ENCODE measurements at places on chromosomes 7 and 10.

GRCh38 chr7:144834641-144835144, 1.2 kb downstream of the TPK1 start:
- peak; percentile 30 for DNase-seq

- DNase-seq, result no peak
Observed at GRCh38 chr10:78327778-78328591, 294.3 kb downstream of the RPS24 start.

DNA sequence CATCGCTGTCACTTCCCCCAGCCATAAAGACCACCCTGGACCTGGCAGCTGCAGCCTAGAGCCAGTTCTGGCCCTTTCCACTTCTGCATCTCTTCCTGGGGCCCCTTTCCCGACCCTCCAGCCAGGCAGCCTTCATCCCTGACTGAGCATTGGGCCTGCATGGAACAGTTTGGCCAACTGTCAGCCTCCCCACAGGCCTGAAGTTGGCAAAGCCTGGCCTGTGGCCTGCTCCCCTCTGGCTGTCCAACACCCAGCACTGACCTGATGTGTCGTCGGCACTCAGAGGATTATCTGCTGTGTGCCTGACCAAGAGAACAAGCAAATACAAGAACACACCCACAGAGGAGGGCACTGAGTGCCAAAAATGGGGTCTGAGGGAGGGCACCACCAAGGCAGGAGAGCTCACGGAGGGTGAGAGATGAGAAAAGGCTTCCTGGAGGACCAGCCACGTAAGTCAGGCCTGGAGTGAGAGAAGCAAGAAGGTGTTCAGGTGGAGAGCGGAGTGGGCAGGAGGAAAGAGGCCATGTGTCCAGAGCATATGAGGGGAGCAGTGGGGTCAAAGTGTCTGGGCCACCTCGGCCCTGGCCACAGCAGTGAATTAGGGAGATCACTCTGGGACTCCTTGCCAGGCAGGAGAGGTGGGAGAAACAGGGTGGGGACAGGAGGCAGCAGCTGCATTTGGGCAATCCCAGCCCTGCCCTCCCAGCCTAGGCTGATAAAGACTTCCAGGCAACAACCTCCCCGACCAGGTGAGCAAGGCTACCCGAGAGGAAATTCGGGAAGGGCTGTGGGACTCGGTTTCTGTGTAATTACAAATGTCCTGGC, 4.5 kb downstream of the GPRIN2 start:
- no peak for DNase-seq

- DNase-seq, result no peak
Observed at GRCh38 chr7:151388007-151388297, 21.9 kb downstream of the WDR86 start.

DNA sequence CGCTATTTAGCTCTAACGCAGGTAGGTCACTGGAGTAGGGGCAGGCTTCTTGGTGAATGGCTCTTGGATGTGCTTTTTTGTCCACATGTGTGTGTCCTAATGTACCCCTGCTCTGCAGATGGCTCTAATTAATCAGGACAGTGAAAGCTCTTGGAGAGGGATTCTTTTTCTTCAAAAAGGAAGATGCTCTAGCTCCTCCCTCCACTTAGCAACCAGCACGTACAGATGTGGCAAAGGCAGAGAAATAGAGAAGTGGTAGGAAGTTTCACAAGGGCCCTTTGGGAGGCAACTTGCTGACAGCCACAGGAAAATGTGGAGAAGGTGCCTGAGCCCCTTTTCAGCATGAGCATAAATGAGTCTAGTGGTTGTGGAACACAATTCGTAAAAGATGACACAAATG, 221.7 kb downstream of the PLXNA4 start:
- DNase-seq, result no peak

GRCh38 chr7:19146699-19147098, 1.5 kb upstream of the FERD3L start:
- DNase-seq, result no peak

DNA sequence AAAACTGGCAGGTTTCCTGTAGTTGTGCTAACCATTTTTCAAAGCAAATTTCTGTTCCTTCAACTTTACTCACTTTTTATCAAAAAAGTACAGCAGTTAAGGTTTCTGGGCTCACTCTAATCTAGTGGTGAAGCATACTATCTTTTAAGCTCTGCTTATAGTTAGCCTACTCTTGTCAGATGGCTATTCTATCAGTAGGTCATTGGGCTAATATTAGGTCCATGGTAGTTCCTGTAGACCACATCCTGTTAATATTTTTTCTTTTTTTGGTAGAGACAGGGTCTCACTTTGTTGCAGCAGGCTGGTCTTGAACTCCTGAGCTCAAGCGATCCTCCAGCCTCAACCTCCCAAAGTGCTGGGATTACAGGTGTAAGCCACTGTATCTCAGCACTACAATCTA, 27.9 kb upstream of the NRCAM start:
- DNase-seq, result no peak

GRCh38 chr10:117996709-117997108, 50.0 kb downstream of the RAB11FIP2 start:
- no peak for DNase-seq

GRCh38 chr7:27200761-27201579, 1.1 kb upstream of the HOXA13 start:
- no peak for DNase-seq

- DNase-seq, result no peak
Observed at GRCh38 chr10:101047268-101047667, 14.5 kb upstream of the KAZALD1 start.

- DNase-seq, result no peak
Observed at GRCh38 chr10:51521605-51522004, 177.8 kb downstream of the CSTF2T start.

DNA sequence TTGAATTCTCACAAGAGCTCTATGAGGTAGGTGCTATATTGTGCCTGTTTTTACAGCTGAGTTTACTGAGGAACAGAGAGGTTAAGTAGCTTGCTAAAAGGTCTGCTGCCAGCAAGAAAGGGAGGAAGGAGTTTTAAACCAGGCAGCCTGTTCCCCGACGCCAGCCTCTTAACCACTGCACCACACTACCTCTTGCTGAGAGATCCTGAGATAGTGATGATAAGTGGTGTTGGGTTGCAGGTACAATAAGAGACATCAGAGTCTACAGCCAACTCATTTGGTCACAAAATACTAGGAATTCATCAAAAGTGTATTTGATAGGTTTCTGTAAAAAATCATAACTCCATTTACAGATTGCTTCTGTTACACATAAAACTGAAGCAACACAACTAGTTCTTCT, 8.0 kb downstream of the CCDC71L start:
- no peak for DNase-seq

DNA sequence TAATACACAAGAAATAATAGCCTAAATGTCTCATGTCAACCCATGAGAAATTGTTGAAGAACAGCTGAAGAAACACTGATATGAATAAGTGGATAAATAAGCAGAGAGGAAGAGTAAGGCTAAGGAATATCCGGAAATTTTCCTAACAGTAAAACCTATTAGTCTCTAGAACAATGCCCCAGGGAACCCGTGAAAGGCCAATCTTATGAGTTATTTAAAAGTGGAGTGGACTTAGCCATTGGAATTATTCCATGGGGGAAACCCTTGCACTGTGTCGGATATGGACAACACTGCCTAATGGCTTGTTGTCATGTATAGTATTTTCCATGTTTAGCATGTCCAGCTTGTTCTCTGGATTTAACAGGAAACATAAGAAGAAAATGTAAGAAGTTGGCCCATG, 217.2 kb upstream of the PLXNA4 start:
- no peak for DNase-seq

GRCh38 chr10:54284526-54285193, 516.4 kb downstream of the PCDH15 start:
- no peak for DNase-seq

DNA sequence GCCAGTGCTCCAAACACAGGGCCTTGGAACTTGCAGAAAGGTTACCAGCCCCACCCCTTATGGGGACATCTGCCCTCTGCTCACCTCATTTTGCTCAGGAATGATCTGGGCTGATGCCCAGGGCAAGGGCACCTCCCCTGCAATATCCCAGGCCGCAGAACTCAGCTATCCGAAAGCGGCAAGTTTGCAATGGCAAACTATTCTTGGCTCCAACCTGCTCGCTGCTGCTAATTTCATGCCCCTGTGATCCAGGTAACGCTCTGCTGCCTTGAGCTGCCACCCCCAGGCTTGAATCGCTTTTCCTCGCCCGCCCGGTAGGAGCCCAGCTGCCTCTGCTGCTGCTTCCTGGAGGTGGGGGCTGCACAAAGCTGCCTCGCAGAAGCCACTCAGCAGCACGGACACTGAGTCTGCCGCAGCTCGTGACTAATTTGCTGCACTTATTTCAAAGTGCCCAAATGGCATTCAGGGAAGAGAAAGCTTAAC, 18.2 kb downstream of the SLC29A3 start:
- DNase-seq, result no peak

GRCh38 chr7:134532180-134532953, 5.0 kb downstream of the AKR1B10 start:
- no peak for DNase-seq

GRCh38 chr7:48481235-48481634, 310.0 kb downstream of the ABCA13 start:
- no peak for DNase-seq

DNA sequence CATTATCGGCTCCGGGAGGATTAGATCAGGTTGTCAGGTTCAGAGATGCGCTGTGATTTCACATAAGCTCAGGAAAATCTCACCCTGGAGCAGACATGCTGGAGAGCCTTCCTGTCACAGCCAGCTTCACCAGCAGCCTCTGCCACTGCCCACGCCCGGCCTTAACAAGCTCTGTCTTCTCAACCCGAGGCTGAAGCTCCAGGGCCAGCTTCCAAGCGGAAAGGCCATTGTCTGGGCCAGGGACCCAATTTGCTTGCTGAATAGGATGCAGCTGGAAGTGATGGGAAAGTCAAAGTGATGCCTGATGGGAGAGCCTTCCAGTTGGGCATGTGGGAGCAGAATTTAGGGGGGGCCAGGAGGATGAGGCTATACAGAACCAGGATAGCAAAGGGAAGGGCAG, 36.3 kb downstream of the C10orf105 start:
- DNase-seq, result no peak

- DNase-seq, result no peak
Observed at GRCh38 chr7:36794689-36795088, 70.4 kb upstream of the AOAH start.

- no peak for DNase-seq
Observed at GRCh38 chr10:89600041-89600440, 45.0 kb downstream of the PANK1 start.

DNA sequence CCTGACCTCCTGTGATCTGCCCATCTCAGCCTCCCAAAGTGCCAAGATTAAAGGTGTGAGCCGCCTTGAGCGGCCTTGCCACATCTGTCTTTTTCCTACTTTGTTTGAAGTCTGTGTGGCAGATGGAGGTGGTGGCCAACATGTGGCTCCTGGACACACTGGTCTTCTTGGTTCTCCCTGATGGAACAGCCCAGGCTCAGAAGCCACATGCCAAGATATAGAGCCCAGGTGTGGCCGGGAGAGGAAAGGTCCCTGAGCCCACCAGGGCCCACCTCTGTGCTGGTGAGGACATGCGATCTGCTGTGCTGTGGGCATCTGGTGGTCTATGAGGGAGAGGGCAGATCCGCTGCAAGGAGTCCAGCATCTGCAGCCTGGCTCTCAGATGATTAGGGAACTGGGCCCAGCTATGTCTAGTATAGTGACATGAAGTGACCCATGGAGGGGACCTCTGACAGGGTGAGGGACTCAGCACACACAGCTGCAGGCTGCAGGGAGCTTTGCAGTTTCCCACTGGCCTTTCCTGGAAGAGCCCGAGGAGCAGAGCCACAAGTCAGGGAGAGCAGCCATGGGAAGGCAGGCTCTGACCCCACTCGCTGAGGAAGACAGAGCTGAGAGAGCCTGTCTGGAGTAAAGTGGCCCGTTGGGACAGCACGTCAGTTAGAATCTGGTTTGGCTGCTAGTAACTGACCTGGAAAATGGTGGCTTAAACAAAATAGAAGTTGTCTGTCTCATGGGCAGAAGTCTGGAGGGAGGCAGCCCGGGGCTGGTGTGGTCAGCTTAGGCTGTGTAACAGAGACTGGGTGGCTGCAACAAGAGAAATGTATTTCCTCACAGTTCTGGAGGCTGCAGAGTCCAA, 25.9 kb downstream of the ADCY1 start:
- DNase-seq, result no peak

- no peak for DNase-seq
Observed at GRCh38 chr7:2939193-2939885, 95.2 kb upstream of the GNA12 start.

- no peak for DNase-seq
Observed at GRCh38 chr10:62860946-62861345, 44.8 kb upstream of the EGR2 start.

DNA sequence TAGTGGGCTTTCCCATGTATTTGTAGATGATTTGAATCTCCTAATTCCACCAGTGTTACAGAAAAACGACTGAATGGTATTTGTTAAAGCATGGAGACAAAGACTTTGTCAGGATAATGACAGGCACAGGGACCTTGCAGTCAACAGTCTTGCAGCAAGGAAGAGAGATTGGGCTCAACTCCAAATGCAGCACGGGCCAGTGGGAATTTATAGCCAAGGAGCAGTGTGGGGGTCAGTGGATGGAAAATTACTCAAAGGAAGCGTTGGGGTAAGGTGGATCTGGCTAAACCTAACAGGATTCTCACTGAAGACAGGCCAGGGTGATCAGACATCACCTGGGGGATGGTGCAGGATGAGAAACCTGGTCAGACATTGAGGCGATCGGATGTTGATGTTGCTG, 24.3 kb downstream of the CPVL start:
- no peak for DNase-seq

DNA sequence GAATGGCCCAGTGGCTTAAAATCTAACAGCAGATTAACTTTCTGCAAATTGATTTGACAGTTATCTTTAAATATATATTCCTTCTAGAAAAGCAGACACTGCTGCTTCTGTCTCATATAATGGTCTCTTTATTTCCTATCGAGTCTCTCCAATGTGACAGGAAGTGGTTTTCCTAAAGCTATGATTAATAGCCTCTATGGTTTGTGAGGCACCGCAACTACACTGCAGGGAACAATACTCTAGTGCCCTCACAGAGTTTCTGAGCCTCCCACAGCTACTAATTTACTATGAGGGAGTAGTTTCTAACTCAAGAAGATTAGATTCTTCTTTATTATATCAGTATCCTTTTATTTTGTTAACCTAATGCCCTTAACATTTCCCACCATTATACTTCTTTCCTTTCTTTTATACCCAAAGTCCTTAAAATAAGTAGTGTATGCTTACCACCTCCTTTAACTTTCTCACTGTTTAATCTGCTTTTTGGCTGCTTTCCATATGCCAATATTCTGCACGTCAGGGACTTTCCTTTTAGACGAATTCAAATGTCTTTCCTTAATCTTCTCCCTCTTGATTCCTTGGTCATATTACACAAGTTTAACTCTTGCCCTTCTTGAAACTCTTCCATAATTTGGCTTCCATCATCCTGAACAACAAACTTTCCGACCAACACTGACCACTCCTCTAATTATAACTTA, 23.8 kb upstream of the AHR start:
- DNase-seq, result no peak

GRCh38 chr7:51054231-51054630, 262.4 kb downstream of the COBL start:
- DNase-seq, result no peak

DNA sequence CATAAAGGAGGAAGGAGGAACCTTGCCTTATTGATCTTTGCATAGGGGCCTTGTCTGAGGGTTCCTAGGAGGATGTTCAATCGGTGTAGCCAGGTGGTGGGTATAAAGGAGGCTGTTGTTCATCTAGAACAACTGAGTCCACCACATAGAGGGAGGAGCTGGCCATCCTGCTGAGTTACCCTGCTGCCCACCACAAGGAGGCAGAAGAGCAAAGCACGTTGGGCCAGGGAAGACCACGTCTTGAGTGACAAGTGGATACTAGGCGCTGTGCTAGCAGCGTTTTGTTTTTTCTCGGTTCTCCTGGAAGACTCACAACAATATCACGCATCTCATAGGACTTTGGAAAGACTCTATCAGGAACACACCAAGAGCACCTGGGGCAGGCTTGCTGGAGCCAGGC, 20.0 kb downstream of the FOXI2 start:
- no peak for DNase-seq

Data from effector CD4-positive, alpha-beta T cell (primary cell).